ENCODE measurements at places on chromosomes 4 and X.

DNA sequence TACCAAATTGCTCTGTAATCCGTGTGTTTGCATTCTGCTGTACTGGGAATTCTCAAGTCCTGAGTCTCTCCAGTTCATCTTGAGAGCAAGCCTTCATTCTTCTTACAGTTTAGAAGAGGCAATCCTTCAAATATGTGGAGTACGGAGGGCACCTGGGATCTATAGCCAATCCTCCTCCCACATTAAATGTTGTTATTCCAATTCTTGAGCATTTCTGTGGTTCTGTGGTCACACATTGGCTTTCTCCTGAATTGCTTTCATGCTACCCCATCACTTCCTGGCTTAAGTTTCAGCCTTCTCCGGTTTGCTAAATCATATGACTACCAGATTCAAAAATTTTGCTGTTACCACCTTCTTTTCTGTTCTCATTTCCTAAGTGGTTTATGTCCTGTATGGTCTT lies 611.1 kb downstream of the PCDH19 start:
- no peak for DNase-seq

DNA sequence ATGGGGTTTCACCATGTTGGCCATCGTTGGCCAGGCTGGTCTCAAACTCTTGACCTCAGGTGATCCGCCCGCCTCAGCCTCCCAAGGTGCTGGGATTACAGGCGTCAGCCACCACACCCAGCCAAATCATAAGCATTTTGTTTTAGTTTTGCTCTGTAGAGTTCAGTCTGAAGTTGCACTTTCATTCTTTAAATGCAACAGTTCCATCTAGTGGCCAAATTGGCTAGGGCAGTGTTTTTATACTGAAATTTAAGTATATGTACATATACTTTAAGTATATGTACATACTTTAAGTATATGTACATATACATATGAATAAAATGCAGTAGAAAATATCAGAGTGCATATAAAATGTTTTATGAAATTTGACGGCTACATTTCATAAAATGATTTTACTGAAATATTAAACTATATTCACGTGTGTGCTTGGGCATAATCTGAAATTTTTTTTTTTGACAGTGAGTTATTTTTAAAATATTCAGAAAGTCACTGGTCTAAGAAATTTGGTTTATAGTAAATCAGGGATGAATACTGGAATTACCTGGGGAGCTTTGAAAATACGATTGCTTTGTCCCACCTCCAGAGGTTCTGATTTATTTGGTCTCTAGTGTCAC lies 145.5 kb downstream of the NWD2 start:
- DNase-seq: no peak

DNA sequence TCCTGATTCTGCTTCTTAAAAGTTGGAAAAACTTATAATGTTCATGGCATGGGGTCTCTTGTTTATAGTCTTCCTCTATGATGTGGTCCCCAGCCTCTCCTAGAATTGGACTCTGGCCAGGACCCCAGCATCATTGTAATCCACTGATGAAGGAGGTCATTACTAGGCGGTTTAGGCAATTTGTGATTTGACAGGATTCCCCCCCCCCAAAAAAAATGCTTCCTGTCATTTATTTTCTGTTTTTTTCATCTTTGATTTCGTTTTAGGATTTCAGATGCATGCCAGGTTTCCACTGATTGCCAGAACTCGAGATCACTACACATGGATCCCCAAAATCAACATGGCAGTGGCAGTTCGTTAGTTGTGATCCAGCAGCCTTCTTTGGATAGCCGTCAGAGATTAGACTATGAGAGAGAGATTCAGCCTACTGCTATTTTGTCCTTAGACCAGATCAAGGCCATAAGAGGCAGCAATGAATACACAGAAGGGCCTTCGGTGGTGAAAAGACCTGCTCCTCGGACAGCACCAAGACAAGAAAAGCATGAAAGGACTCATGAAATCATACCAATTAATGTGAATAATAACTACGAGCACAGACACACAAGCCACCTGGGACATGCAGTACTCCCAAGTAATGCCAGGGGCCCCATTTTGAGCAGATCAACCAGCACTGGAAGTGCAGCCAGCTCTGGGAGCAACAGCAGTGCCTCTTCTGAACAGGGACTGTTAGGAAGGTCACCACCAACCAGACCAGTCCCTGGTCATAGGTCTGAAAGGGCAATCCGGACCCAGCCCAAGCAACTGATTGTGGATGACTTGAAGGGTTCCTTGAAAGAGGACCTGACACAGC lies 4.9 kb downstream of the SPRY1 start:
- DNase-seq: no peak

DNA sequence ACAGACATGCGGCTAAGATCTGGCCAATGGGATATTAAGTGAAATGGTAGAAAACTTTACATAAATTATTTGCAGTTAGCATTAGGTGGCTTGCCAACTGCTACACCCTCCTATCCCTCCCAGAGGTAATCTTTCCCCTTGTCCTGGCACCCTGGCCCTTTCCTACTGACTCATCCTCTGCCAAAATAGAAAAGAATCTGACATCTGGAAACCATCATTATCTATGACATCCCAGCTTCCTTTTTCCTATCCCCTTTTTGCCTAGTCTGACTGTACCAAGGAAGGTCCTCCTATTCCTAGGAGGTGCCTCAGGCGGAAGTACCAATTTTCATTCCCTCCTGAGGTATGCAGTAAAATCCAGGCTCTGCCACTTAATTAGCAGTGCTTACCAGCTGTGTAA lies 163.6 kb upstream of the KLF3 start:
- DNase-seq: no peak

GRCh38 chrX:119760026-119760877 lies 1.9 kb downstream of the SOWAHD start:
- DNase-seq: no peak

DNA sequence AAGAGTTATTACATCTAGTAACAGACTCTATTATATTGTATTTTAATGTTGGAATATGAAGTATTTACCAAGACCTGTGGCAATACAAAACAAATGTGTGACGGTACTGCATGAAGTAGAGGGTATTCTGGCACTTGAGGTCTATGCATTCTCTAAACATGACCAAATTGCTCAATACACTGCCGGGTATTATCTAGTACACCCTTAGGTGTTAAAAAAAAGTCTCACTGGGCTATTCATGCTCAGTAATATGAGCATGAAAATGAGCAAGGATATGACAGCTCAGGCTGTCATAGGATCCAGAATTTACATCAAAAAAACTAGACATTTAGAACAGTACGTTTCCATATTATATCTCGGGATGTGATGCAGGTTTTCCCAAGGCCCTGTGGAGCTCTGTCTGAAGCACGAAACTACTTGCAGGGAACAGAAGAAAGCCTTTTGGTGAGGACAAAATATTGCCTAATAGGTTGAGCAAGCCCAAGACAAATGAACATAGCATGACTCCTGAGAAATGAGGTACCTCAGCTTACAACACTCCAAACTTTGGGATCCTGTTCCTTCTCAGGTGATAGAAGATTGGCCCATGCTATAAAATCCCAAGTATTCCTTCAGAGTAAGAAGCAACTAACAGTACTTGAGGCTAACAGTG lies 74.1 kb upstream of the MAOA start:
- no peak for DNase-seq

- DNase-seq: no peak
Observed at GRCh38 chr4:100870940-100871772, 353.3 kb upstream of the EMCN start.

Data from right lobe of liver (tissue), 6 donors.